ENCODE measurements at places on chromosomes 6 and 20. TPM values are rescaled to one million over a fixed set of nuclear protein-coding genes. Genes with fewer than 3 reads are reported as not detected.

CASS4 gene
- 1.6 TPM for total RNA-seq

TNFAIP3 gene
- total RNA-seq: 15.0 TPM

PRDM13 gene
- total RNA-seq: 0.03 TPM

MAS1 gene
- total RNA-seq: not detected

NCOA5 gene
- 12.7 TPM for total RNA-seq

DEFB124 gene
- total RNA-seq: not detected

POU5F1 gene
- total RNA-seq: 23.6 TPM

GGTLC1 gene
- 0.28 TPM for total RNA-seq

DNMT3B gene
- total RNA-seq: 2.9 TPM

RSPH3 gene
- total RNA-seq: 4.8 TPM

DNA sequence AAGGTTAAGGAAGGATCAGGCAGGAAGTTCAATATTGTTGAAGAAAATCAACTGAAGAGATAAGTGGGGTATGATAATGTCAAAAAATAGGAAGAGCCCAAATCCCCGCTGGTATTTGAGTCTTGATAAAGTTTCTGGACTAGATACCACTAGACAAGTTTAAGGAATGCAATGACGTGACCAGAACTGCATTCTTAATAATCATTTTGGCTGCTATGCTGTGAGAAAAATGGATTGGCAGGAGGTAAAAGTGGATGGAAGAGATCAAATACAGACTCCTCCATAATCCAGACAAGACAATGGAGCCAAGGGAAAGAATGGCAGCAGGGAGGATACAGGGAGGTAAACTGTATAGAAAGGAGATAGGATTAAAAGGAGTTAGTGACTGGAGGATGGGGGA, 128.2 kb downstream of the COL12A1 start:
- no peak for DNase-seq

DNA sequence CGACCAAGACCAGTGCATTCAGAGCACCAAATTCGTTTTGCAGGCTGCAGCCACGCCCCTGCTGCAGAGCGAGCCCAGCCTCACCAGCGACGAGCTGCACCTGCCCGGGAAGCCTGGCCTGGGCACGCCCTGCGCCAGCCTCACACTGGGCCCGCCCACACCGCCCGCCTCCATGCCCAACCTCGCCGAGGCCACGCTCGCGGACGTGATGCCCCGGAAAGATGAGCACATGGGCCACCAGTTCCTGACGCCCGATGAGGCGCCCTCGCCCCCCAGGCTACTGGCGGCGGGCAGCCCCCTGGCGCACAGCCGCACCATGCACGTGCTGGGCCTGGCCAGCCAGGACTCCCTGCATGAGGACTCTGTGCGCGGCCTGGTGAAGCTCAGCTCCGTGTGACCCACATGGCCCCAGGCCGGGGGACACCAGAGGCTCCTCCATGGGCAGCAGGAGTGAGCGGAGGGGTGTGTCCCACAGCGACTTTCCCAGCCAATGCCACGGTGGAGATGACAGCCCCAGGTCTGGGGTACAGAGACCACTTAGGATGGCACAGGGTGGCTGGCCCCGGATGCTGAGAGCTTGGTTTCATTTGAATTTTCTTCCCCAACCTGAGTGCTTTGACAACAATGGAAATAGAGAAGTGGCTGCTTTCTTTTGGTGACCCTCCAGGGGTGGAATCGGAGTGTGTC, 150.2 kb upstream of the SNX9 start:
- DNase-seq: no peak

DNA sequence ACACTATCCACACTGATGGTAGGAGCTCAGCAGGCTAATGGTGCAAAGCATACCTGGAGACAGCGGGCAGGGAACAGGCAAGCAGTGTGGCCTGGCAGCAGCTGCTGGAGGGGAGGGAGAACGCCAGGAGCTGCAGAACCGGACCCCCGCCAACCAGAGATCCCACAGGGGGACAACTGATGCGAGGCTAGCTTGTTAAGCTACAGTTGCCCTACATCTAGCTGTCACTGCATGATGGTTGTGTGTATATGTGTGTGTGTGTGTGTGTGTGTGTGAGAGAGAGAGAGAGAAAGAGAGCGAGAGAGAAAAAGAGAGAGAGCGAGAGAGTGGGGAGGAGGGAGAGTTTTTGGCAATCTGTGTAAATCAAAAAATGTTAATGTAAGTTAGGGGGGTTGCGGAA, 69.7 kb upstream of the NHSL1 start:
- no peak for DNase-seq

DNA sequence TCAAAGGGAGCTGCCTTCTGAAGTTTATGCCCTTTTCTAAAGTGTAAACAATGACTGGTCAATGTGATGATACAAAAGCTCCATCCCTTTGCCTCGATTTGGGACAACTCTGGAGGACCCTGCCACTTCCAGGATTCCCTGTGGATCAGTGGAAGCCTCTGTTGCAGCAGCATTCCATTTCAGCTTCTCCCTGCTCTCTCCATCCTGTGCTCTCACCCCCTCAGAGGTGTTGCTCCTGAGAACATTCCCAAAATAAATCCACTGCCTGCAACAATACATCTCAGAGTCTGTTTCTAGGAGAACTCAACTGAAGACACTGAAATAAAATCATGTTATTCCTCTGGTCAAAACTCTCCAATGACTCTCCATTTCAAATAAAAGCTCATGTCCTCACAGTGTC, 263.6 kb downstream of the HACE1 start:
- DNase-seq: no peak

DNA sequence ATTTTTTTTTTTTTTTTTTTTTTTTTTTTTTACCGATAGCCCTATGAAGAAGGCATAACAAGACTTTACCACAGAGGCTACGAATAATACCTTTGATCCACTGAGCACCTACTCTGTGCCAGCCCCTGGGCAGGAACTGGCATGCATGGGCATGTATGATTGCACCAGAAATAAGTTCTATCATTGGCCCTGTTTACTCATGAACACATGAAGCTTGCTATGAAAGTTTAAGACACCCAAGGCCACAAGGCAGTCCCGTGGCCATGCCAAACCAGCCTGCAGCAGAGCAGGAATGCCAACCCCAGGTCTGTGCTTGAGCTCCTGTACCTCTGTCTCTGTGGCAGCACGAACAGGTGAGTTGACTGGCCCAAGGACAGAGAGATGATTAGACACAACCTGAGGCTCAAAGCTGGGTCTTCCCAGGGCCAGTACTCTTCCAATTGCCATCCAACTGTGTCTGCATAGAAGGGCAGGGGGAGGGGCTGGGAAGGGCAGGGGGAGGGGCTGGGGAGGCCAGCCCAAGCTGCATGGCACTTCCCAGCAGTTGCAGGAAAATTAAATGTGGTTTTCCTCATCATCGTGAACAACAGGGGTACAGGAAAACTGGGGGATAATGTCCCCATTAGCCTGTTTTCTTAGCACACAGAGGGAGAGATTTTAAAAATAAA, 63.5 kb downstream of the LRFN2 start:
- no peak for DNase-seq

- DNase-seq: no peak
Observed at GRCh38 chr6:108156180-108156937, 9.5 kb upstream of the NR2E1 start.

- DNase-seq: no peak
Observed at GRCh38 chr20:34970193-34970840, 14.6 kb downstream of the MYH7B start.

DNA sequence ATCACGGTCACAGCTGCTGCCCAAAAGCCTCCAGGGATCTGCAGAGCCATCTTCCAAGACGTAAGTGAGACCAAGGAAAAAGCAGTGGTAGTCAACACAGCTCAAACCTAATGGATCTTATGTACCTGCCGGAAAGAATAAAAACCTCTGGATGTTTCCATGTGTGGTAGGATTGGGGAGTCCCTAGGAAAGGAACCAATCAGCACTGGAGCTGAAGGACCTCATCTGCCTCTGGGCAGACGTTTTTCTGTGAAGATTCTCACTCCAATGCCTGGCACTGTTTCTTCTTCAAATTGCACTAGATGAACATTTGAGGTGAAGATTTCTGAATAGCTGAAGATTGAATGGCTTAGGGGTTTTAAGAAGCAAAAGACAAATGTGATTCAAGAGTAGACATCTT, at the start of gene HLA-DQB2:
Gene HLA-DQB2 (minus strand): TSS at position 112 of the 400 bp plus-strand sequence. CDS start 62 bp downstream, at position 50.
- no peak for DNase-seq

GRCh38 chr20:40111282-40111681, 577.8 kb downstream of the MAFB start:
- no peak for DNase-seq

Measured in pancreas (tissue), 10 donors.